ENCODE measurements at places on chromosomes 3 and 15. TPM values are rescaled to one million over a fixed set of nuclear protein-coding genes. Genes with fewer than 3 reads are reported as not detected.

GRCh38 chr3:170480111-170480510 is 61.4 kb downstream of the CLDN11 start:
- DNase-seq: no peak

- no peak for DNase-seq
Measured at GRCh38 chr15:64810497-64811326, 14.7 kb downstream of the PIF1 start.

DNA sequence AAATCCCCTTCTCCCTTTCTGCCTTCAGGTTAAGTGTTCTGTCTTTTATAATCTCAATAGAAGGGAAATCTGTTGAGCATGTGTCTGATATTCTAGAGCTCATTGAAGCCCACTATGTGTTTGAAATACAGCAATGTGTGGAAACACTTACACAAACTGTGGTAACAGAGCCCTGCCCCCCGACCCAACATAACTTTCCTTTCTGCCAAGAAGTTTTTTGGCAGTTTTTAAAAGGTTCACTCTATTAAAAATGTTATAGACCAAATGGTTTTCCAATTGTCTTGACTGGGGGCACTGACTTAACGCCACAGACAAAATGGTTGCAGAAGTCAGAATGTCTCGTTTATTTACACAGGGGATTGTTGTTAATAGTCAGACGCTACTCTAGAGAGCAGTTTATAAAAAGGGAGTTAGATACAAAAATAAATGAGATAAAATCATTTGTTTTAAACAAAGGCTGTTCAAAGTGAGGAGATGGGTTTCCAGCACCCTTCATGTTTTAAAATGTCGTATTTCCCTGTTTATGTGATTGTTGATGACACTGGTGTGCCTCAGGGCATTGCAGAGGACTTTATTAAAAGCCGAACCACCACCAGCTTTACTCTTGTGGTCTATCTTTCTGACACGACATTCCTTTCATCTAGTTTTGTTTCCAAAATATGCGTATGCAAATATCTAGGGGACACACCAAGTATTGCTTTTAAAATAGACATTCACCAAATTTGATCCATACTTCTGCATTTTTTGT is 26.7 kb upstream of the GREM1 start:
- DNase-seq: no peak

DNA sequence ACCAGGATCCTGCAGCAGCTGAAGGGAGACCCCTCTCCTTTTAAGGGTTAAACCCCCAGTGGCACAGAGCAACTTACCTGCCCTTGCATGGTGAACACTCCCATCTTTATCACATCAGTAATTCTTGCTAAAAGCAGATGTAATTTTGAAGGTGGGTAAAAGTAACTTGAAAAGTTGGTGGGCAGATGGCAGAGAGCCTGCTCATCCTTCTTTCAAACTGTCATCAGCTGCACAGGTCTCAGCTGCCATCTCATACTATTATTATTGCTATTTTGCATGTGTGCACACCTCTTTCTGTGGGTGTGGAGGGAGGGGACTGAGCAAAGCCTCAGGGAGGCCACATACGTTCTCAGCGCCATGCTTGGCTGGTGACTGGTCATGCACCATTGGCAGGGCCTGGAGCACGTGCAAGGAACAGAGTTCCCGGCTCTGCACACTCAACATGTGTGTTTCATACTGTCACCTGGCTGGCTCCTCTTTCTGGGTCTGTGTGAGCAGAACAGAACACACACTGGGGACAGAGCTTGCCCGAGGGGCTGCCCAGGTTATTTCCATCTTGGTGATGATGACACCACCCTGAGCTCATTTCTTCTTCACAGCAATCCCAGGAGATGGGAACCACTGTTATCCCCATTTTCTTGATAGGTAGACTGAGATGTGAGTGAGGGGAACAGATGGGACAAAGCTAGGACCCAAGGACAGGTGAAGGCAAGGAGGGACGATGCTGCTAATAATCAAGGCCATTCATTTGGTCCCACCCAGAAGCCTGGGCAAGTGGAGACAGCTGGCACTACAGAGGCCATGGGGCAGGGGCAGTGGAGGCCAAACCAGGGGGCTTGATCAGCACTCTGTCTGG is 95.8 kb upstream of the KLF13 start:
- no peak for DNase-seq

GRCh38 chr15:38130740-38131498 is 121.7 kb upstream of the SPRED1 start:
- DNase-seq: no peak

GRCh38 chr15:39461536-39462130 is 119.2 kb upstream of the THBS1 start:
- no peak for DNase-seq

- no peak for DNase-seq
Measured at GRCh38 chr3:193803288-193803687, 210.3 kb downstream of the OPA1 start.

LYSMD2 gene
- 18.6 TPM for total RNA-seq

SLC27A2 gene
- 22.5 TPM for total RNA-seq

SH3GL3 gene
- not detected for total RNA-seq
